ENCODE measurements at places on chromosomes 1 and 21. TPM values are rescaled to one million over a fixed set of nuclear protein-coding genes. Genes with fewer than 3 reads are reported as not detected.
A peak's percentile ranks its signal among the peaks of the same experiment; 100 is the strongest.

GRCh38 chr1:14866911-14867612 lies 268.6 kb downstream of the KAZN start:
- peaks cover 3% of the 10 kb centered on the region for H3K27me3 ChIP-seq
- no peaks in the 10 kb centered on the region for H3K4me1 ChIP-seq
- H3K27ac ChIP-seq: no peak overlapping the region
- DNase-seq: no peak
- no peak overlapping the region for H3K4me3 ChIP-seq

- no peaks in the 10 kb centered on the region for H3K36me3 ChIP-seq
- H3K27ac ChIP-seq: no peak overlapping the region
- H3K4me1 ChIP-seq: no peaks in the 10 kb centered on the region
- DNase-seq: peak; percentile 91
- H3K27me3 ChIP-seq: no peaks in the 10 kb centered on the region
Observed at GRCh38 chr1:56820755-56821461, 1.7 kb upstream of the FYB2 start.

DNA sequence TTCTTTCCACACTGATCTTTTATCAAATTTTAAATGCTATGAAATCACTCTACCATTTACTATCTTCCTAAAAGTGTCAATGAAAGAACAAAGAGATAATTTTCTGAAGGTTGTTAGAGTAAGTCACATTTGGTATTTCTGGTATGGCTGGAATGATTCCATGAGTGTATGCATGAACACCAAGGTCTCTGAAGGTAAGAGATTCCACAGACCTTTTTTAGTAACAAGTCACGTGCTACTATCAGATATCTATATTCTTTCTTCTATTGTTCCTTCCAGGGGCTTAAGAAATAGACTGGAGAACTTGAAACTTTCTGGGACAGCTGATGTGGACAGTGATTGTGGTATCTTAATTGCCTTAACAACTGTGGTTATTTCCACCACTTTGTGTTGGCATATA lies 265.0 kb downstream of the SDCCAG8 start:
- H3K27ac ChIP-seq: no peak overlapping the region
- no peaks in the 10 kb centered on the region for H3K27me3 ChIP-seq
- DNase-seq: no peak
- no peak overlapping the region for H3K4me3 ChIP-seq

DNA sequence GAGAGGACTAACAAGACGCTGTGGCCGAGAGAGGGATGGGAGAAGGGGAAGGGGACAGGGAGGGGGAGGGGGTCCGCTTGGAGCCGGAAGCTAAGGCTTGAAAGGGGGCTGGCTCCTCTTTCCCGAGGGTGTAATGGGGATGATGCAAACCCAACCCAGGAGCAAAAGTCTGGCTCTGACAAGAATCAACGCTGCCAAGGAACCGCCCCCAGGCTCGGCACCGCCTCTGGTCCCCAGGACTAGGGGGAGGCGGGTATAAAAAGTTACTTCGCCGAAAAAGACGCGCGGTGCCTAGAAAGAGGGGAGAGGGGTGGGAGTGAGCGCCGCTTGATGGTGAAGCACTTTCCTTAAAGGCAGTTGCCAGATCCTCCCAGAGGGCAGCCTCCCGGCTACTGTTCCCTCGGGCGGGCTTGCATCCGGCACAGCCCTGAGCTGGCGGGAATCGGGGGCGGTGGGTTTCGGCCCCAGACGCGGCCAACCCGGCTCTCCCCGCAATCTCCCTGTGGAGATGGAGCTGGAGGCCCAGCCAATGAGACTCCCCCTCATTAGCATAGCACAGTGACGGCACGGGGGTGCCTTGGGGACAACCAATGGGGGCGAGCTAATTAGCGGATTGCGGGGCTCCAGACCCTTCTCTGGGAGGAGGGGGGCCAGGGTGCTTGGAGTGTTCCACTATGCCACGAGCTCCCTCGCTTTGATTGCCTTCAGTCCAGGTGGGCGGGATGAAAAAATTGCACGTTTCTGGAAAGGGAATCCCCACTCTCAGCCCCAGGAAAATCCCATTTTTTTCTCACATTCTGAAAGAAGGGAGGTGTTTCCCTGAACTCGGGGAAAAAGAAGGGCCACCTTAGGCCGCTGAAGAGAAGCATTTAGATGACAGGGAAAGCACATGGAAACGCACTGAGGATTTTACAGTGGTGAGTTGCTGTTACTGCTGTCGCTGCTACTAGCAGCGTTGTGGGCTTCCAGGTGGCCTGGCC lies at the start of gene KCNT2:
TSS of gene KCNT2 (minus strand) at position 51 of the 980 bp plus-strand sequence. CDS start 131 bp downstream, outside the sequence.
- no peaks in the 10 kb centered on the region for H3K36me3 ChIP-seq
- no peak for DNase-seq
- H3K4me1 ChIP-seq: peaks cover 4% of the 10 kb centered on the region
- no peak within 1 kb of the TSS for H3K27ac ChIP-seq

The DENND1B gene
- 15.0 TPM for total RNA-seq

The ARHGAP30 gene
- 139 TPM for total RNA-seq
